HL-60 (cell line): ENCODE measurements at places on chromosomes 11 and 22.

DNA sequence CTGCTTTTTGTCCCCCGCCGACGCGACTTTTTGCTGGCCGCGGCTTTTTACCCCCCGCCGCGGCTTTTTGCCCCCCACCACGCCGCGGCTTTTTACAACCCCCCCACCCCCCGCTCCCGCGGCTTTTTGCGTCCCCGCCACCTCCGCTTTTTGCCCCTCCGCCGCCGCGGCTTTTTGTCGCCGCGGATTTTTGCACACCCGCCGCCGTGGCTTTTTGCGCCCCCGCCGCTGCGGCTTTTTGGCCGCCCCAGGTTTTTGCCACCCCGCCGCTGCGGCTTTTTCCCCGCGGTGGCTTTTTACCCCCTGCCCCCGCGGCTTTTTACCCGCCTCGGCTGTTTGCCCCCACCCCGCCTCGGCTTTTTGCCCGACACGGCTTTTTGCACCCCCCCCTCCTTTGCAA is 205.5 kb downstream of the CCT8L2 start:
- no peak for DNase-seq

DNA sequence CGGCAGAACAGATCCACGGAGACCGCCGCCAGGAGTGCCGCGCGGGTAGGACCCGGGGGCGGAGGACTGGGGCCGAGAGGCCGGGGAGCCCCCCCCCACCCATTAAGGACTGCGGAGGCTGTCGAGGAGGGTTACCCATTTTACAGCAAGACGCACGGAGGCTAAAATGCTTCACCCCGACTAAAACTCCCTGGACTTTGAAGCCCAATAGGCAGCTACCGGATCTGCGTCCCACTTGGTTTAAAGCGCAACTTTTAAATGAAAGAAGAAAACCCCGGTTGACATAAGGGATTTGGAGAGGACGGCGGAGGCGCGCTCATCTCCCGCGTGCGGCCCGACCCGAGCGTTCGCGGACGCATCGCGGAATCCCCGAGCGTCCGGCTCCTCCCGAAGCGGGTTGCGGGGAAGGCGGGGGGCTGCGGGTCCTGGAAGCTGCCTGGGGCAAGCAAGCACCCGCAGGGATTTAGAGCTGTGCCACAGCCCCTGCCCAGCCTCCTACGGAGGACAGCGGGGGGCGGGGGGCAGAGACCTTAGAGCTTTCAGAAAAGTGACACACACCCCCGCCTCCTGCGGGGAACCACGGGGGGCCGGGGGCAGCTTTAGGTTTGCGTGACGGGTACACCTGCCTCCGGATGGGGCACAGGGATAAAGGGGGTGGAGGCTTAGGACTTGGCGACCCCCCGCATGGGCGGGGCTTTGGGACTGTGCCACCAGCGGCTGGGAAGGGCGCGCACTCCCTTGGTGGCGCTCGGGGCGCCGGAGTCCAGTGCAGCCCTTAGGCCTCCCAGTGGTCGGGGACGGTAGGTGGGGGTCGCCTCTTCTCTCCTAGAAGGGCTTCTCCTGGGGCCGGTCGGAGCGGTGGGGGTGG is 760 bp upstream of the CELSR1 start:
- no peak for DNase-seq

GRCh38 chr22:22703203-22703570 is 58.8 kb downstream of the GGTLC2 start:
- no peak for DNase-seq

- no peak for DNase-seq
These were observed 46.5 kb downstream of the SLC22A12 start for GRCh38 chr11:64637334-64638017.

DNA sequence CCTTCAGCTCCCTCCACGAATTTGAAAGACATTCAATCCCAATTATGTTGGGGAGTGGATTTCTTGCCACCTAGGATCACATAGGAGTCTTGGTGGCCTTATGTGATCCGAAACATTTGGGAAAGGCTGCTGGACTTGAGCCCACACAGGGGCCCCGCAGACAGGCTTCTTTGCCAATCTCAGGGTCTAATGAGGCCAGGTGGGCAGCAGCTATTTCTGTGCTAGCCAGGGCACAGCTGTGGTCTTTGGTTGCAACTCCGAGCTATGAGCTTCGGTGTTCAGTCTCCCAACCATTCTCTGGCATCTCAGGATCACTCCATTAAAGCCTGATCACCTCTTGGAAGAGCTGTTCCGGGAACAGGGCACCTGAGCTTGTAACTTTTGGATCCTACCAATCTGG is 84.4 kb downstream of the TP53I11 start:
- DNase-seq: no peak

GRCh38 chr11:109552376-109552775 is 130.4 kb downstream of the C11orf87 start:
- no peak for DNase-seq

- no peak for DNase-seq
These were observed 1.5 kb upstream of the TRABD start for GRCh38 chr22:50184004-50184901.

DNA sequence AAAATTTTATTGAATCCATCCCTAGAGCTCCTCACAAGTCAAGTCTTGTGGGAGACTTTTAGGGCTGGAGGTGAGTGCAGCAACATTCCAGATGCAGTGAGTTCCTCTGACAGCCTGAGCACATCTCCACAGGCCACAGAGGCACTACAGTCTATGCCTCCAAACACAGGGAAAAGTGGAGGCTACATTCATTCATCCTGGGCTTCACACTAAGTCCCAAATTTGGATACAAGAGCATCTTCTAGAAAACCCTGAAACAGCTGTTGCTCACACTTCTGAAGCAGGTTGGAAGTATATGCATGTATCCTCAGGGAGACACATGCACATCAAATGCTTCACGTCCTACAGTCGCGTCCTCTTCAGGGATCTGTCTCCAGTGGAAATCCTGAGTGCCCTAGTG is 1.2 kb downstream of the CD3D start:
- DNase-seq: no peak

- no peak for DNase-seq
These were observed 150.6 kb upstream of the CADM1 start for GRCh38 chr11:115654792-115655191.

- DNase-seq: no peak
These were observed 16.0 kb upstream of the FEZ1 start for GRCh38 chr11:125512106-125512505.
